ENCODE measurements at places on chromosomes 7 and 10. TPM values are rescaled to one million over a fixed set of nuclear protein-coding genes. Genes with fewer than 3 reads are reported as not detected.

The CDHR3 gene
- 0.55 TPM for total RNA-seq

The PON3 gene
- total RNA-seq = not detected

The PARP12 gene
- 43.1 TPM for total RNA-seq

The STRIP2 gene
- 3.5 TPM for total RNA-seq

The ASIC3 gene
- 0.04 TPM for total RNA-seq

- DNase-seq = peak; percentile 65
These were observed 1129.6 kb downstream of the SORCS3 start for GRCh38 chr10:105770524-105771212.

DNA sequence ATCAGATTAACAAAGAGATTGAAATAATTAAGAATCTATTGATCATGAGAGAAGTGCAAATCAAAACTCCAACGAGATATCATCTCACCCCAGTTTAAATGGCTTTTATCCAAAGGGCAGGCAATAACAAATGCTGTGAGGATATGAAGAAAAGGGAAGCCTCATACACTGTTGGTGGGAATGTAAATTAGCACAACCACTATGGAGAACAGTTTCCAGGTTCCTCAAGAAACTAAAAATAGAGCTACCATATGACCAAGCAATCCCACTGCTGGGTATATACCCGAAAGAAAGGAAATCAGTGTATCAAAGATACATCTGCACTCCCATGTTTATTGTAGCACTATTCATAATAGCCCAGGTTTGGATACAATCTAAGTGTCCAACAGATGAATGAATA is 13.8 kb downstream of the FGL2 start:
- no peak for DNase-seq

GRCh38 chr10:95964756-95965155 is 57.0 kb downstream of the CC2D2B start:
- no peak for DNase-seq

- no peak for DNase-seq
These were observed 9.4 kb downstream of the AP5Z1 start for GRCh38 chr7:4784799-4785198.

- DNase-seq = no peak
These were observed 155.9 kb upstream of the SEMA3D start for GRCh38 chr7:85342781-85343180.

- no peak for DNase-seq
These were observed 41.9 kb downstream of the MET start for GRCh38 chr7:116713918-116714317.

Measured in kidney epithelial cell (primary cell).